ENCODE measurements at places on chromosomes 11 and 22.

DNA sequence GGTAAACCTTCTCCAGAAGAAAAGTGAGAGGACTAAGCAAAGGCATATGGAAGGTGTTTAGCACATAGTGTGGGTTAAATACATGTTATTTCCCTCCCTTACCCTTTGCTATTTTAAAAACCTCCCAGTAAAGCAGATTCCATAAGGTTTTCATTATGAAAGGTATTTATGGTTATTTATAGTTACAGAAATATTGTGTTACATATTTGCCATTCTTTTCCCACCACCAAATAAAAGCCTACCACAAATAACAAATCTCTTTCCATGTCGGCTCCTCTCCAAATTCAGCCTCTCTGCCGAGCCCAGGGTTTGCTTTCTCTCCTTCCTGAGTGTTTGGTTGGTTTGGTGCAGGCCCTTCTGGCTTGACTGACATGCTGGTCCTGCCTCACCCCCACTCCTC, 64.4 kb downstream of the INSC start:
- DNase-seq = no peak

GRCh38 chr11:82814379-82814778, 80.7 kb upstream of the FAM181B start:
- no peak for DNase-seq

DNA sequence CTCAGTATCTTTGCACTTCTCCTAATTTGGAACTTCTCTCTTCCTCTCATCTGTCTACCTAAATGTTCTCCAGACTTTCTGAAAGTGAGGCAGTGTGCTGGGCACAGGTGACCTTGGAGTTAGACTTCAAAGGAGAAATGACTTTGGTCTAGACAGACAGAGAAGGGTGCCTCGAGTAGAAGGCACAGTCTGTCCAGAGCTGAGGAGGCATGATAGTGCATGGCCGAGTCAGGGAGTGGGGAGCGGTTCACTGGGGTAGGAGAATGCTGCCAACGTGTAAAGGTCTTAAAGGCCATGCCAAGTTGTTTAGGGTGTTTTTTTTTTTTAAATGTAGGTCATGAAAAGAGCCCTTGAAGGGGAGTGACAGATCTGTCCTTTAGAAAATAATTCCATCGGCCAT, 17.3 kb upstream of the ZBTB16 start:
- no peak for DNase-seq

- no peak for DNase-seq
Measured at GRCh38 chr11:67466962-67467771, 1.9 kb downstream of the TMEM134 start.

- no peak for DNase-seq
Measured at GRCh38 chr11:27997344-27997743, 110.6 kb downstream of the KIF18A start.

DNA sequence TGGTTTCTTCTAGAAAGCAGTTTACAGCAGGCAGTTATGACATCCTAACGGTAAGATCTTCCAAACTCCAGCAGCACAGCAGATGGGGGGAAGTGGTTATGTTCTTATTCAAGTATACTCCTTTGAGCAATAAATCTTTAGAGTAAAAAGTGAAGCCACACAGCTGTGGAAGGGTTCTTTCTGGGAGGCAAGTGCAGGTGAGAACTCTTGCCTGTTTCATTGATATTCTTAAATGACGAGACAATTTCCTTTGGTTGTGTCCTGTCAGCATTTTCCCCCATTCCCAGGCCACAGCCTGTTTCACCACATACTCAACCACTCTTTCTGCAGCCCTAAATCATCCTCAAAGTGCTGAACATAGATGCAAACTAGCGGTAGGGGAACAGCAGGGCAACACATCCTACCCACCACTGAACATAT, 207.3 kb upstream of the MTNR1B start:
- DNase-seq = no peak

- no peak for DNase-seq
Measured at GRCh38 chr11:57386178-57386940, 4.1 kb downstream of the PRG2 start.

DNA sequence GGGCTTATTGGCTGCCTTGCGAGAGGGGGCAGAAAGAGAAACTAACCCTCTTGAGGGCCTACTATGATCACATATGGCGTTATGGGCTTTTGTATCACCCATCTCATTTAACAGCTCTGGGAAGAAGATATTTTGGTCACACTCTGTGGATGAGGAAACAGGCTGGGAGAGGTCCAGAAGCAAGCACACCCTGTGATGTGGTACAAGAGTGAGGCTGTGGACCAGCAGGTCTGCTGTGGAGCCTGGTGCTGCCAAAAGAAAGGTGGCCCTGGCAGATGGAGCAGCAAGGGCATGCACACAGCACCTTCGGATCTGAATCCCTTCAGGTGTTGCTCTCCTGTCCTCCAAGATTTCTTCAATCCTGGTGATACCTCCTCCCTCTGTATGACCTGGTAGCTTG, 64.1 kb downstream of the KCNC1 start:
- no peak for DNase-seq

GRCh38 chr11:46389450-46390330, 1.9 kb downstream of the CHRM4 start:
- no peak for DNase-seq

- DNase-seq = no peak
Measured at GRCh38 chr22:32828150-32828549, 26.6 kb downstream of the TIMP3 start.

DNA sequence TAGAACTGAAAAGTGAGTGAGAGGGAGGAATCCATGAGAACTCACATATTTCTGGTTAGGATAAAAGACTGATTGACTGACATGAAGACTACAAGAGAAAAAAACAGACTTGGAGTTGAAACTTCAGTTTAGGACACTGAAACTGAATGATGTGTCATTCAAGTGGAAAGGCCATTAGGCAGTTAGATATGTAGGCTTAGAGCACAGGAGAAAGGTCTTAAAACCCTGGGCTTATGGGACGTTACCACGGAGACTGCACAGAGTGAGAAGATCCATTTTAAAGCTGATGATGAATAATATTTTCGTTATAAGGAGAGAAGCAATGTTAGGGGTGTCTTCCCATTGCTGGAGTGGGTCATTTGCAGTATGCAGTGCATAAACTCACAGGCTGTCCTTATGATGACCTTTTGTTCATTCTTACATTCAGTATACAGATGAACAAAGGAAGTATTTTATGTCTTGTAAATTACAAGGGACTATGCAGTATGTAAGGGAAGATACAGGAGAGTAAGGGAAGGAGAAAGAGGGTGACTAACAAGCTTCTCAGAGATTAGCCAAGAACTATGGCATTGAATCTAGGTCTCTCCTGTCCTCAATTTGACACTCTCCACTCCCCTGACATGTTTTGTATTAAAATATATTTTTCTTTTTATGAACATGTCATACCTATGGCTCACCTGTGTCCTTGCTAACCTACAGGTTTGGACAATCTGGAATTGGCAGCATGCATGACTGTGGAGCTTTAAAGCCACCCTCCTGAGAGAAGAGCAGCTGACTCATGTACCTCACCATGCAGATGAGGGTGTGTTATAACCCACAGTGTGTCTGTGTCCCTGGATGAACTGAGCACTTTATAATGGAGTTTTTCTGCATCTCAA, 63.7 kb downstream of the MAML2 start:
- no peak for DNase-seq

DNA sequence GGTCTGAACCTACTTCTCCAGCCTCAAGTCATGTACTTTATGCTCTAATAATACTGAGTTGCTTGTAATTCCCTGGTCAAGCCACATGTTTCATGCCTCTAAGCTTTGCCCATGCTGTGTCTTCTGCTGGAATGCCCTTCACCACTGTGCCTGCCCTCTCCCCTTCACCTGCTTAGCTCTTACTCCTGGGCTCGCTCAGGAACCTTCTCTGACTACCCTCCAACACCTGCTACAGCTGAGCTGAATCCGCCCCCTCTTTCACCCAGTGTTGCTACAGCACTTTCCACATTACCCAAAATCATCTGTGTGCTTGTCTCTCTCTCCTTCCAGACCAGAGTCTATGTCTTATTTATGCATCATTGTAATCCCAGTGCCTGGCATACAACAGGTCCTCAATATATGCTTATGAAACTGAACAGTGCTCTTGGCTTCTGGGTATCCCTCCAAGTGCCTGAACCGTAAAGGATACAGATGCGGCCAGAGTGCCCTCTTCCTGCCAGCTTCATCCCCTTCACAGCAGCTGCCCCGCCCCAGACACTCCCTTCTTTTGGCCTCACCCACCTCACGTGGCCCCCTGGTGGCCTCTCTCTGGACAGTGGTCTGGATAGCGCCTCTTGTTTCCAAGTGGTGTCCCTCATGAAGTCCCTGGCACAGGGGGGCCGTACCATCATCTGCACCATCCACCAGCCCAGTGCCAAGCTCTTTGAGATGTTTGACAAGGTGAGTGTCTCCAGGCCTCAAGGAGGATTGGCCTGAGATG, 7.1 kb downstream of the ABCG4 start:
- DNase-seq = no peak

- DNase-seq = no peak
Measured at GRCh38 chr22:32080904-32081303, 37.8 kb downstream of the SLC5A1 start.

- no peak for DNase-seq
Measured at GRCh38 chr22:19818324-19819207, 36.1 kb downstream of the GNB1L start.

GRCh38 chr11:128467610-128468041, 119.7 kb downstream of the ETS1 start:
- no peak for DNase-seq

DNA sequence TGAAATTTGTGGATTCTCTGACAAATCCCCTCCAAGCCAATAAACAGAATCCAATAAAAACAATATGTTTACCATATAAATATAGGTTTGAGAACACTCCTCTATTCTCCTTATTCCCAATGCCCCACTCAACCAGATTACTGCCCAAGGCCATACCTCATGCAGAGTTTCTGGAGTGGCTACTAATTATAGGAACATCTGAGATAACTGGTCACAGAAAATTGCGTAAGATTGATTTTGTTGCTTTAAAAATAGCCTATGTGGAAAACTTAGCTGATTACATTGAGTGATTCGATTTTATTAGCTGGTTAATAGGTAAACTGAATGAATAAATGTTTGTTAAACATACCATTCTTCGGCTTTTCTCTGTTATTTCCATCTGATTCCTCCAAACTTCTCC, 48.0 kb downstream of the ME3 start:
- no peak for DNase-seq

- no peak for DNase-seq
Measured at GRCh38 chr11:57167125-57167846, 14.5 kb upstream of the LRRC55 start.

- DNase-seq = no peak
Measured at GRCh38 chr11:130202009-130202817, 42.6 kb downstream of the ST14 start.

GRCh38 chr11:70782401-70782913, 384.1 kb downstream of the CTTN start:
- DNase-seq = no peak

GRCh38 chr11:64583296-64584262, 7.4 kb upstream of the SLC22A12 start:
- DNase-seq = no peak

DNA sequence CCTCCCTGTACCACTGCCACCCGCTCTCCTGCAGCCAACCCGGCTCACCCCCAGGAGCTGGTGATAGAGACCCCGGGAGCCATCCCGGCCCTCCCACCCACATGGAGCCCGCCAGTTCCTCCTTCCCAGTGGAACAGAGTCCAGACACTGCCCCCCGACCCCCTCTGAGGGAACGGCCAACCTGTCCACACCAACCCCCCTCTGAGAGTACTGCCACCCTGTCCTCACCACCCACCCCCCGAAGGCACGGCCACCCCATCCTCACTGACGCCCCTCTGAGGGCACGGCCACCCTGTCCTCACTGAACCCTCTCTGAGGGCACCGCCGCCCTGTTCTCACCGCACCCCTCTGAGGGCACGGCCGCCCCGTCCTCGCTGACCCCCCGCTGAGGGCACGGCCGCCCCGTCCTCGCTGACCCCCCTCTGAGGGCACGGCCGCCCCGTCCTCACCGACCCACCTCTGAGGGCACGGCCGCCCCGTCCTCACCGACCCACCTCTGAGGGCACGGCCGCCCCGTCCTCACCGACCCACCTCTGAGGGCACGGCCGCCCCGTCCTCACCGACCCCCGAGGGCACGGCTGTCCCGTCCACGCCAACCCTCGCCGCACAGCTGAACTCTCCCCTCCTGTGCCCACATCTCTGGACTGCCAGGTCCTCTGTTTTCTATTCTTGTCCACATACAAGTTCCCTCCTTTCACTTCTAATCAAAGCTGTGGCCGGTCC, 18.0 kb downstream of the TOLLIP start:
- no peak for DNase-seq
